H54 (cell line): ENCODE measurements at places on chromosomes 3 and 15.

GRCh38 chr3:42043099-42043813 is 47.9 kb upstream of the TRAK1 start:
- no peak for DNase-seq

DNA sequence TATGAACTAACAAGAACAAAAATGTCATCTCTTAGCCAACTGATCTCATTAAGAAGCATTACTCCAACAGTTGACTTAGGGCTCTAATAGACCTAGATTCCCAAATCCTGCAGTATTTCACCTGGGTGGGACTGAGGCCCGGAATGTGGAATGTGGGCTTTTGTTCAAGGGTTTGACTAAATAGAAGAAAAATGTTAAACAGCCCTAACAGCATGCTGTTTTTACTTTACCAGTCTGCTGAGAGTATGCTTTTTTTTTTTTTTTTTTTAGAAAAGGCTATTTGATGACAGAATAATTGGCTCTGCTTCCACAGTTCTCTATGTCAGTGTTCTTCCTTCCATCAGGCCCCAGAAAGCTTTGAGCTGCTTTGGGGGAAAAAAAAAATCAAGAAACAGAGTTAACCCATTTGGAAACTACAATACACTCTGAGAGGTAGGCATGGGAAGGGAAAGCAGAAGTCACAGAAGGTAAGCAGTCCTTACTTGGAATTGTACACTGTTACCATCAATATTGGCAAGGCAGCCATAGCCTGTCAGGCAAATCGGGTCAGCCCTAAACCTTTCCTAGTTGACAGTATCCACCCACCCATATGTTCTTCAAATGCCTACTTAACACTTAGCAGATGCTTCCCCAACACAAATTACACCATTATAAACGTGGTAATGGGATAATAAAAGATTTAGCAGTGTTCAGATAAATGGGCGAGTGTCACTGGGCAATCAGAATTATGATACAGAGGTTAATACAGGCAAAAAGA is 224.2 kb downstream of the CNTN3 start:
- no peak for DNase-seq

DNA sequence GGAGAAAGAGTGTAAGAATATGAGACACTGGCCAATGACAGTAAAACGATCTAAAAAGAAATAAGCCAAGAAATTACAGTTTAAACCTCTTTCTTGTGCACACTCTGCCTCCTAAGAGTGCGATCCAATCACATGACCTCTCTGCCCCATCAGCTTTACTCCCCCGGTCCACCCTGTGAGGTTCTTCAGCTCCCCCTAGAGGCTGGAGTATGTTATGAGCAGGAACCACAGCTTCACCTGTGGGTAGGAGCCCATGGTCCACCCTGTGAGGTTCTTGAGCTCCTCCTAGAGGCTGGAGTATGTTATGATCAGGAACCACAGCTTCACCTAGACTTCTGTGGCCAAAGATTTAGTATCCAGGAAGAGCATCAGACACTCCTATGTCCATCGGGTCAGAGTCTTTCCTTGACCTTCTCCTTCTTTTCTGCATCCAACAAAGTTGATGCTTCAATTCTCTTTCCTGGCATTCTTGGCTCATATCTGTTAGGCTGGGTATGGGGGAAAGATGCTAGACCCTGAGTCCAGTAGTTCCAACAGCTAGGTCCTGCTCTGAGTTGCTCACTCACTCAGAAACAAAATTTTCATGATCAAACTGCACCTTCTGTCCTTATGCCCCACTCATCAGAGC is 164.0 kb downstream of the MINAR1 start:
- peak; percentile 72 for DNase-seq

DNA sequence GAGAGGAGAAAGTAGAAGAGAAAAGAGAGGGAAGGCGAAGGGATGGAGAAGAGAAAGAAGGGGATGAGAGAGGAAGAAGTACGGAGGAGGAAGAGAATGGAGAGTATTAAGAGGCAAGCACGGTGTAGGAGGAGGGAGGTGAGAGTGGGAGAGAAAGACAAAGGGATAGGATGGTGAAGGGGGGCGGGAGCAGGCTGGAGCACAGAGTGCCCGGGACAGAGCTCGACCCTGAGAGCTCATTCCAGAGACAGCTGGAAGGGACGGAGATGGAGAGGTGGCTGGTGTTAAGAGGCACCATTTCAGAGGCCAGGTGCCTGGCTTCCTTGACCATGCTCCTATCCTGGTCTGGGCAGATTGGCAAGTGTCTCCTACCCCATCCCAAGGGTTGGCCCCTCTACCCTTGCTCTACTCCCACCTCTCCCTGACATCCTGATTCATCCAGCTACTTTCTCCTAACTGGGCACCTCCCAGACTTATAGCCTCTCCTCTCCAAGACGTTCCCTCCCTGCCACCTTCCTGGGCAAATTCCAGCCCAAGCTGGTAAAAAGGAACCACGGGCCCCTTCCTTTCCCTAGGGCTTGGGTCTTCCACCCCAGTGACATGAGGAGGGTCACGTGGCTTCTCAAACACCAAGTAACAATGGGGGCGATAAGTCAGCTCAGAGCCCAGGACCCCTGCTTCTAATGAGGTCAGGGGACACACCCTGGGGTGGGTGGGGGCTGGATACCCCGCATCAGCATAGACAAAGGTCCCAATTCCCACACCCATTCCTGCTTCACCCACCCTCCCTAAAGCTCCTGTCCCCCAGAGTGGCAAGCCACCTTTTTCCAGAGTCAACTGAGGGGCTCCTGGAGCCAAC is 1.1 kb downstream of the CLCN2 start:
- DNase-seq: no peak

- DNase-seq: no peak
Observed at GRCh38 chr3:195170496-195170895, 100.5 kb downstream of the XXYLT1 start.

GRCh38 chr3:55868347-55868746 is 381.2 kb upstream of the WNT5A start:
- no peak for DNase-seq

DNA sequence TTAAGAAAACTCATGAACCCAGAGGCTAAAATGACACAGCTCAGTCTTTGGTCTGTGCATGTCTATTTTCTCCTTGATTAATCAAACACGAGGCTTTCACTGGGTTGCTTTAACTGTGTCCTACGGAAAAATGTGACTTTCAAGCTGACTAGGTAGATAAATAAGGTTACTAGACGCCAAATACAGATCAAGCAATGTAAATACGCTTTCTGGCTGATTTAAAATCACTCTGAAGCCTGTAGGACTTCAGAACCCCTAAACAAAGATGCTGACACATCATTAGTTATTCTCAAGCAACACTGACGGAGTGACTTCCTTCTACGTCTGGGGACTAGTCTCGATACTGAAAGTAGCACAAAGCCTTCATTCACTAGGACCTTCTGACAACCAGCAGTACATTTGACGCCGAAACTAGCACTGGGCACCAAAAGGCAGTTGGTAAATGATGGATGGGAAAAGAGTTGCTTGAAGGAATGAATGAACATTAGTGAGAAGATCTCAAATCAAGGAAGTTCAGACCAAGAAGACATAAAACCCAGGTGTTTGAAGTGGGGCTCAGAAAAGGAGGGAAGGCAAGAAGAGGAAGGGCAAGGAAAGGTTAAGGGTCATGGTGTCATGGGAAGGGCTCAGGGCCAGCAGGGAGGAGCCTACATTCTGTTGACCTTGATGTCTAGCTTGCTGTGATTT is 67.1 kb upstream of the CDV3 start:
- no peak for DNase-seq

DNA sequence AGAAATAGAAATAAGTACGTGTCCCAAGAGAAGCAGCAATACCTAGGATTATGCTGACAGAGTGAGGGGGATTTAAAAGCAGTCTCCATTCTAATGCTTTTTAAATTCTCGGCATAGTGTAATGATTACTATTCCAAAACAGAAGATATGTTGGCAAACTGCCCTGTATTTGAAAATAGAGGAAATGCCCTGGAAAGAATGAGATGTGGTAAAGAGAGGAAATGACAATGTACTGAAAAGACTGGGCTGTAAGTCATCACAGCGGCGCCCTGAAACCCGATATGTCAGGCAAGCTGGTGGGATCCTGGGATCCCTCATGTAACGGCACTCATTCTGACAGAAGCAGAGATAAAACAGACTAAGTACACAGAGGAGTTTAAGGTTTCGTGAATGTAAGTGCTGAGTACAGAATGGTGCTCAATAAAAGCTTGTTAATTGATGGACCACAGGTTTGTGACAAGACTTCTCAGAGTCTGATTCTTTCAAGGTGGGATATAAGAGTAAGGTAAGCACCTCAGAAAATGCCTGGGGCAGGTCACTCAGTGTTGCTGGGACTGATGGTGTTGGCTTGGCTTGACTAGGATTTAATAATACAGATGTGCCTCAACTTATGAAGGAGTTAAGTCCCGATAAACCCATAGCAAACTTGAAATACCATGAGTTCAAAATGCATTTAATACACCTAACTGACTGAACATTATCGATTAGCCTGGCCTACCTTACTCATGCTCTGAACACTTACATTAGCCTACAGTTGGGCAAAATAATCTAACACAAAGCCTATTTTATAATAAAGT is 91.4 kb downstream of the NFKBIZ start:
- DNase-seq: no peak

GRCh38 chr3:67018789-67019526 is 20.9 kb downstream of the KBTBD8 start:
- DNase-seq: no peak
